ENCODE measurements at places on chromosomes 6 and 20. TPM values are rescaled to one million over a fixed set of nuclear protein-coding genes. Genes with fewer than 3 reads are reported as not detected.

VEGFA gene
- 112 TPM for total RNA-seq

UBD gene
- not detected for total RNA-seq

OARD1 gene
- 28.7 TPM for total RNA-seq

SOX4 gene
- 67.0 TPM for total RNA-seq

TAF11 gene
- total RNA-seq = 23.7 TPM

SAMD3 gene
- total RNA-seq = 7.5 TPM

DNA sequence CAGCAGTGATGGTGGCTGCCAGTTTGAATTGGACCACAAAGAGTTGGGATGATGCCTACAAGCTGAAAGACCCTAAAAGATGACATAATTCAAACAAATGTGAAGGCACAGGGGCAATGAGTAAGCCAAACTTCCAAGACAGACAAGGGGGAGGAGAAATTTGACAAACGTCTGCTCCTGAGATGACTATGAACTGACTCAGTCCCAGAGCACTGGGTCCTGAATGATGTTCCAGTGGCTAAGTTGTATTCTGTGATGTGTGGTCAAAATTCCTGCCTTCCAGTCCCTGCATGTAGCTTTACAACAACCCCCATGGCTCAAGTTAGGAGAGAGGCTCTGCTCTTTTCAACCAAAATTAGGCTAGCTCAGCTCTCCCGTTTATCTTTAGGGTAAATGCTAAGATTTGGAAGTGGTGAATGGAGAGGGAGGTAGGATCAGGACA is 86.1 kb upstream of the SIRPA start:
- H3K27ac ChIP-seq = no peak overlapping the region
- H3K36me3 ChIP-seq = no peaks in the 10 kb centered on the region
- no peak overlapping the region for H3K4me3 ChIP-seq
- H3K4me1 ChIP-seq = peaks cover 17% of the 10 kb centered on the region
- no peak for DNase-seq
- no peaks in the 10 kb centered on the region for H3K27me3 ChIP-seq

- no peaks in the 10 kb centered on the region for H3K36me3 ChIP-seq
- H3K27ac ChIP-seq = no peak overlapping the region
- H3K4me3 ChIP-seq = no peak overlapping the region
- no peak for DNase-seq
Measured at GRCh38 chr6:169997930-169998218, 246.5 kb downstream of the ERMARD start.

- peaks cover 9% of the 10 kb centered on the region for H3K4me1 ChIP-seq
- no peak overlapping the region for H3K27ac ChIP-seq
- H3K36me3 ChIP-seq = no peaks in the 10 kb centered on the region
Measured at GRCh38 chr6:166221040-166221439, 53.4 kb upstream of the TBXT start.

DNA sequence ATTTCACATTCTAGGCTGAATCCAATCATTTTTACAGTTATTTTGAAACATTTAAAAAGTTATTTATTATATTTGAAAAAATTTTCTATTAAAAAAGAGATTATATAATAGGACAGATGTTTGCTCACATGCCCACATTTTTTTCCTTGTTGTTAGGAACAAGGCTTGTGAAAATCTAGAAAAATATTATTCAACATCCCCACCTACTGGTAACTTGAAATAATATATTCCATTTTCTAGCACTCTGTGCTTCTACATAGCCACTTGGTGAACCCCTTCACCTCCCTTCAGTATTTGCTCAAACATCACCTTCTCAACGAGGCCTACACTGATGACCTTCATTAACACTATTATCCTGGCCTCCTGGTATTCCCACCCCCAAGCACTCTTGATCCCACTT is 18.3 kb upstream of the GPRC6A start:
- no peaks in the 10 kb centered on the region for H3K27me3 ChIP-seq
- H3K27ac ChIP-seq = no peak overlapping the region
- H3K36me3 ChIP-seq = no peaks in the 10 kb centered on the region
- no peaks in the 10 kb centered on the region for H3K4me1 ChIP-seq

GRCh38 chr20:20360464-20360863 is 7.4 kb upstream of the INSM1 start:
- H3K4me1 ChIP-seq = no peaks in the 10 kb centered on the region
- no peak overlapping the region for H3K4me3 ChIP-seq
- no peaks in the 10 kb centered on the region for H3K36me3 ChIP-seq
- DNase-seq = peak; percentile 40

- no peaks in the 10 kb centered on the region for H3K4me1 ChIP-seq
- DNase-seq = no peak
- H3K4me3 ChIP-seq = no peak overlapping the region
- H3K36me3 ChIP-seq = no peaks in the 10 kb centered on the region
Measured at GRCh38 chr6:40520084-40520483, 67.1 kb downstream of the LRFN2 start.

GRCh38 chr6:107819217-107819616 is 4.9 kb downstream of the SCML4 start:
- peaks cover 19% of the 10 kb centered on the region for H3K27me3 ChIP-seq
- DNase-seq = no peak
- H3K36me3 ChIP-seq = no peaks in the 10 kb centered on the region
- H3K4me1 ChIP-seq = no peaks in the 10 kb centered on the region
- no peak overlapping the region for H3K27ac ChIP-seq

GRCh38 chr6:139764498-139764986 is 390.1 kb upstream of the CITED2 start:
- H3K27me3 ChIP-seq = no peaks in the 10 kb centered on the region
- H3K4me3 ChIP-seq = no peak overlapping the region
- H3K4me1 ChIP-seq = peaks cover 46% of the 10 kb centered on the region
- H3K36me3 ChIP-seq = no peaks in the 10 kb centered on the region
- DNase-seq = peak; percentile 83

- DNase-seq = no peak
- no peaks in the 10 kb centered on the region for H3K36me3 ChIP-seq
- H3K27ac ChIP-seq = no peak overlapping the region
Measured at GRCh38 chr6:114176726-114177125, 166.1 kb downstream of the HS3ST5 start.

DNA sequence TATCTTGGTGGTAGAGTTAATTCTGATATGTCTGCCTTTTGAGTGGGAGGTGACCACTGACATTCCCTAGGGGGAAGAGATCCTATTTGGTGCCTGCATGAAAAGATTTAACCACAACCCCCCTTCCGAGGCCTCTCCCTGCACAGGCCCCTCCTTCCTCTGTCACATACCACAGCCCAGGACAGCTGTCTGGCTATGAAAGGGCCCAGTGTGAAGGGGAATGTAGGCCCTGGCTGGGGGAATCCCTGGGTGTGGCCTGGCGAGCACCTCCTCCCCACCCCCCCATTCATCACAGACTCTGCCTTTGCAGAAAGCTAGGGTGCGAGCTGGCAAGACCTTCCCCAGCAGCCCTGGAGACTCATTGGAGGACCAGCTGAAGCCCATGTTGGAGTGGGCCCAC is 27.4 kb upstream of the MAPRE1 start:
- no peaks in the 10 kb centered on the region for H3K27me3 ChIP-seq
- H3K4me1 ChIP-seq = no peaks in the 10 kb centered on the region
- peaks cover 55% of the 10 kb centered on the region for H3K36me3 ChIP-seq
- H3K27ac ChIP-seq = no peak overlapping the region
- H3K4me3 ChIP-seq = no peak overlapping the region

GRCh38 chr6:104940238-104940892 is 16.5 kb upstream of the LIN28B start:
- no peak overlapping the region for H3K27ac ChIP-seq
- H3K4me1 ChIP-seq = no peaks in the 10 kb centered on the region
- no peak overlapping the region for H3K4me3 ChIP-seq
- no peaks in the 10 kb centered on the region for H3K27me3 ChIP-seq
- no peaks in the 10 kb centered on the region for H3K36me3 ChIP-seq
- DNase-seq = no peak

- H3K4me1 ChIP-seq = no peaks in the 10 kb centered on the region
- no peak overlapping the region for H3K27ac ChIP-seq
- no peaks in the 10 kb centered on the region for H3K27me3 ChIP-seq
- no peak overlapping the region for H3K4me3 ChIP-seq
- DNase-seq = no peak
- H3K36me3 ChIP-seq = no peaks in the 10 kb centered on the region
Measured at GRCh38 chr6:53947780-53948179, 153.0 kb downstream of the LRRC1 start.

GRCh38 chr20:50017576-50018248 is 34.9 kb downstream of the SNAI1 start:
- H3K27ac ChIP-seq = no peak overlapping the region
- DNase-seq = no peak
- H3K27me3 ChIP-seq = no peaks in the 10 kb centered on the region
- H3K4me1 ChIP-seq = peaks cover 12% of the 10 kb centered on the region
- H3K4me3 ChIP-seq = no peak overlapping the region

DNA sequence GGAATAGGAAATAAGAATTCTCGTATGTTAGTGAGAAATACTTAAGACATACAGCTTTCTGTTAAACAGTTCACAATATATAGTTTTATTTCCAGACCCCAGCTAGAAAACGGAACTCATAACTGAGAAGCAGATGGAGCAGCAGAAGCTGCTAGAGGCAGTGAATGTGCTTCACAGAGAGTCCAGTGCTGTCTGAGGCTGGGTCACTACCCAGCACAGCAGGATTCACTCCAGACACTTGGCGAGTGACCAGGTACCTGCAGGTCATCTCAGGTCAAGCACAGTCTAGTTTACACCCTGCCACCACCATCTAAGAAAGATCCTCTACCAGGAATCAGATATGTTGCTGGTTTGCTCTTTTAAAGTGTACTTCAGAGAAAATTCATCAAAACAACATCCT is 243.1 kb upstream of the RAB32 start:
- no peaks in the 10 kb centered on the region for H3K4me1 ChIP-seq
- no peak overlapping the region for H3K4me3 ChIP-seq
- no peaks in the 10 kb centered on the region for H3K36me3 ChIP-seq
- peaks cover 20% of the 10 kb centered on the region for H3K27me3 ChIP-seq

DNA sequence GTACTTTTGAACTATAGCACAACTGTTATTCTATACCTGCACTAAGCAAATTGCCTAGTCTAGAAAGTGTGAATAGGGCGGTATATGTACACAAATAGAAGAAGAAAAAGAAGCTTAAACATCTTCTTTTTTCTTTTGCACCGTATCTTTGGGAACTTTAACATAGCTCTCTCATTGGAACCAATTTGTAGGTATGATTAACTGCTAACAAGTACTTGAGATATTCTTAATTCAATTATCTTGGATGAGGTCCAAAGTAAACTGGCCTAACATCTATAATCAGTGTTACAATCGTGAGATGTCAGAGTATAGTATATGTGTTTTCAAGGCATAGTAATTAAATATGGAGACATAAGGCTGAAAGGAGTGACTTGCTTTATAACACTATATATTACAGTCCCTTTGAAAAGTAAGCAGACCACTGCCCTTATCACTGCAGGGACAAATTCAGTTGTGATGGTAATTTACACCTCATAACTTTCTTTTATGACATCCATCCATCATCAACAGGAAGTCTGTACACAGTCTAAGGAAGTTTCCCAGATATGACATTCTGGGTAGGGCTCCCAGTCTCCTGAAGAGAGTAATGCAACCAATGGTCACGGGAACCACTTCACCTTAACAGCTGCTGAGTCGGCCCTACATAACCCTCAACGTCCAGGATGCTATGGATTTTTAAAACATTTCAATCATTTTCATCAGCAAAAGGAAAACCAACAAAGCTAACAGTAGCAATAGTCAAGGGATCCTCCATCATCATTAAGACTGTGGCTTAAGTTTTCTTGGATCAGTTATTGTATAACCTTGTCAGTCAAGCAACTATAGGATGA is 37.6 kb downstream of the NKAIN2 start:
- DNase-seq = no peak
- H3K4me1 ChIP-seq = no peaks in the 10 kb centered on the region
- no peak overlapping the region for H3K4me3 ChIP-seq
- H3K27me3 ChIP-seq = peaks cover 25% of the 10 kb centered on the region

- H3K4me3 ChIP-seq = no peak overlapping the region
- no peaks in the 10 kb centered on the region for H3K36me3 ChIP-seq
- H3K27ac ChIP-seq = no peak overlapping the region
Measured at GRCh38 chr20:54069501-54069971, 858 bp downstream of the BCAS1 start.

DNA sequence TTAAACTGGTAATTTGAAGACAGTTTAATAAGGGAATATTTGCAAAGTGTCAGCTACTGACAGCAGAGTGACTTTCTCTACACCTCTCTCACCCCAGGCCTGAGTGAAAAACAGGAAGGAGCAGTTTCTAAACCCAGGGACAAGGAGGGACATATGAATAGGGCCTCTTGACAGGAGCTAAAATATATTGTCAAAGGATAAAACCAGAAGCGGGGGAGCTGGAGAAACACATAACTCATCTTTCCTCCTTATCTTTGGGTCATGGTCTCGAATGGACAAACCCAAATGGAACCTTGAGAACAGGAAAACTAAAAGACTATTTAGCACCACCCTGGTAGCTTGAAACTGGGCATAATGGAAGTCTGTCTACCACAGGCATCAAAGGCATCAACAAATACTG is 197.5 kb upstream of the FOXA2 start:
- no peaks in the 10 kb centered on the region for H3K4me1 ChIP-seq
- no peak overlapping the region for H3K27ac ChIP-seq
- no peaks in the 10 kb centered on the region for H3K36me3 ChIP-seq

DNA sequence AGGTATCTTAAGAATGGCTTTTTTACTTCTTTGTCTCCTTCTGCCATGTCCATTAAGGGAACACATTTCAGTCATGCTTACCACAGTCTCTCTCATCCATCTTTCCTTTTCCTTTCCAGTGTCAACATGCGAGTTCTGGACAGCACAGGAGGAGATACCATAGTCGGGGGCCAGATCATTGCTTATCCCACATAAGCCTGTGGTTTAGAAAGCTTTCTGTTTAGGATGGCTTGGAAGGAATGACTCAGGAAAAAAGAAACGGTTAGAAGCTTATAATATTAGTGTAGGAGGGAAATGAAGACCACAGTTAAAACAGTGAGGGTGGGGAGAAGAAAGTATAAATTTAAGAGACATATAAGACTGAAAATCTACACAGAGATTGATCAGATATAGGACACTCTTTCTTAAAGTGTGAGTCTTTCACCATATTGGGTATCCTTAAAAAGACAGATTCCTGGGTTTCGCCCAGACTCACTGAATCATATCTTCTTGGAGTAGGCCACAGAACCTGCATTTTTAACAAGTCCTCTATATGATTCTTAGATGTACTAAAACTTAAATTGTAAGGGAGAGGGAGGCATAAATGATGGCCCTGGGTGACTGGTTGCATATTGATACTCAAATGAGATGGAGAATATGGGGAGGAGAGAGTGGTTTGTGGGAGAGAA is 36.1 kb downstream of the DSE start:
- no peaks in the 10 kb centered on the region for H3K27me3 ChIP-seq
- DNase-seq = no peak
- H3K4me1 ChIP-seq = peaks cover 11% of the 10 kb centered on the region
- no peaks in the 10 kb centered on the region for H3K36me3 ChIP-seq

DNA sequence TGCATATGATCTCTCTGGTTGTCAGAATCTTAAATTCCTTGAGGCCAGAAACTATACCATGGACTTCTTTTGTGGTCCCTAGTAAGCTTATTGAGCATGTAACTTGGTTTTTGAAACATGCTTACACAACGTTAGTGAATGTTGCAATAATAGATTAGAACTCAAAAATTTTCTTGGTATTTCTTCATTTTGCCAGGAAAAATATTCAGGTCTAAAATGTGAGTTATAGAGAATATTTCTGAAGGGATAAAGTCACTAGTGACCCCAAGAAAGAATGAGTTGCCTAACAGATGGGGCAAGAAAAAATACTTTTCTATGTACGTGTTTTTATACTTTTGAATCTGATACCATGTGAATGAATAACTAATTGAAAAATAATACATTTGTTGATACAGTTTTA is 195.4 kb downstream of the TFAP2A start:
- DNase-seq = no peak
- no peaks in the 10 kb centered on the region for H3K4me1 ChIP-seq
- H3K27me3 ChIP-seq = no peaks in the 10 kb centered on the region
- H3K27ac ChIP-seq = no peak overlapping the region
- H3K36me3 ChIP-seq = no peaks in the 10 kb centered on the region

Measured in HCT116 (cell line).